ENCODE measurements at places on chromosomes 7 and 10.

DNA sequence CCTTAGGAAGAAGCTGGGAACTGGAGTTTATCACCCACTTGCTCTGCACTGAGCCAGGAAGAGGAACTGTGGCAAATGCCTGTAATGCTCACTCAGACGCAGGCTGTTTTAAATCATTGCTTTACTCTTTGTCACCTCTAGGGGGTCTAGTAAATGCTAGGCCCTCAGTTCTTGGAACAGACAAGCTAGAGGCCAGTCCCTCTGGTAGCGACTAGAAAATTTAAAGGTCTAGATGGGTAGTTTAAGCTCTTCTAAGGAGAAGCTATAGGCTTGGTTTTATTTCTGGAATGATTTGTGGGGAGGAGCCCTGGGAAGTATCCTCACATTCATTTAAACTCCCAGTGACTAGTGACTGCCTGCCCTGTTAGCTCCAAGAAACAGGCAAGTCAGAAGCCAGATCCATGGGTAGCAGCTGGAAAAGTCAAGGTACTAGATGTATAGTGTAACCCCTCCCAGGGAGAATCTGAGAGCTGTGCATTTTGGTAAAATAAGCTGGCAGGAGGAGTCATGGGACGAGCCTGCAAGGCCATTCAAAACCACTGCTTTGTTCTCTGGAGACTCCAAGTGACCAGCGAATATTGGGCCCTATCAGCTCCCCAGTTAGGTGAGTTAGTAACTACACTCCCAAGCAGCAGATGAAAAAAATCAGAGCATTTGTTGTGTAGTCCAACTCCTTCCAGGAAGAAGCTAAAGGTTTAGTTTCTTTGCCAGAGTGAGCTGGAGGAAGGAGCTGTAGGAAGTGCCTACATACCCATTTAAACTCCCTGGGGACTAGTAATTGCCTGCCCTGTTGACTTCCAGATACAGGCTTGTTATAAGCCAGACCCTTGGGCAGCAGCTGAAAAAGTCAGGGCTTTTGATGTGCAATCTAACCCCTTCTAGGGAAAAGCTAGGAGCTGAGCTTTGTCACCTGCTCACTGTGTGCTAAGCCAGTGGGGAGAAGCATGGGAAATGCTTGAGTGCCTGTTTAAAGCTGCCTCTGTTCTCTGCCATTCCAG is 68.9 kb downstream of the DYNC1I1 start:
- DNase-seq, result peak; percentile 31

DNA sequence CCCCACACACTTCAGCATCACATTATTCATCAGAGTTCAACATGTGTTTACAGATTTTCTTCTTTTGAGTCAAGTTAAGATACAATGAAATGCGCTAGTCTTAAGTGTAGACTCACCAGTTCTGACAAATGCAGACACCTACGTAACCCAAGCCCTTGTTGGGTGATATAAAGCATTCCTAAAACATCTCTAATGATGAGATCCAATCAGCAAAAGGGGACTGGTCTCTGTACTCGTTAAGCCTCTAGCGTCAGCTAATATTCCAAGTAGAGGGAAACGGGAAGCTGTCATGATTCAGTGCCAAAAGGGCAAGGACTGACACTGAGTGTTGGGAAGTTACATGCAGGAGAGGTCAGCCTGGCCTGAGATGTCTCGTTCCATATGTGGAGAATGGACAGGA is 38.7 kb upstream of the TRIL start:
- no peak for DNase-seq

DNA sequence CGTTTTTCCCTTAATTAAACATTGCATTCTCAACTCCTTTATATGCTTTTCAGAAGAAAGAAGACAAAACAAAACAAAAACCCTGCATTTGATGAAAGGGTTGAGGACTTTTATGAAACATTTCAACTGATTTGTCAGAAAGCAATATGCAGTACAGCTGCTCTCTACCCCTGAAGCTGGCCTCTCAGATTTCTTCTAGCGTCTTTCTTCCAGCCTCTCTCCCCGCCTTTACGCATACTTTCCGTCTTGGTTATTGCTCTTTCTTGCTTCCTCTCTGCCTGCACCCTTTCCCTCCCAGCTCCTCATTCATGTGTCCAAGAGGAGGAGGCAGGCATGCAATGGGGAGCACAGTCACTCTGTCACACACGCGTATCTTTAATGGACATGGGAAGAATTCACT is 91.0 kb upstream of the COL1A2 start:
- no peak for DNase-seq

- DNase-seq, result no peak
Measured at GRCh38 chr7:20401861-20402746, 71.4 kb downstream of the ITGB8 start.

GRCh38 chr7:117138981-117139380 is 183.9 kb downstream of the WNT2 start:
- DNase-seq, result no peak

DNA sequence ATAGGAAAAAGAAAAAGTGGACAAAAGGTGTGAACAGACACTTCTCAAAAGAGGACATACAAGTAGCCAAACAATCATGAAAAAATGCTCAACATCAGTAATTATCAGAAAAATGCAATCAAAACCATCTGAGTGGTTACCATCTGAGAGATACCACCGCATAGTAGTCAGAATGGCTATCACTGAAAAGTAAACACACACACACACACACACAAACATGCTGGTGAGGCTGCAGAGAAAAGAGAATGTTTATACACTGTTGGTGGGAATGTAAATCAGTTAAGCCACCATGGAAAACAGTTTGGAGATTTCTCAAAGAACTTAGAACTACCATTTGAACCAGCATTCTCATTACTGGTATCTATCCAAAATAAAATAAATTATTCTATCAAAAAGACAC is 145.7 kb downstream of the CYP26A1 start:
- DNase-seq, result no peak

DNA sequence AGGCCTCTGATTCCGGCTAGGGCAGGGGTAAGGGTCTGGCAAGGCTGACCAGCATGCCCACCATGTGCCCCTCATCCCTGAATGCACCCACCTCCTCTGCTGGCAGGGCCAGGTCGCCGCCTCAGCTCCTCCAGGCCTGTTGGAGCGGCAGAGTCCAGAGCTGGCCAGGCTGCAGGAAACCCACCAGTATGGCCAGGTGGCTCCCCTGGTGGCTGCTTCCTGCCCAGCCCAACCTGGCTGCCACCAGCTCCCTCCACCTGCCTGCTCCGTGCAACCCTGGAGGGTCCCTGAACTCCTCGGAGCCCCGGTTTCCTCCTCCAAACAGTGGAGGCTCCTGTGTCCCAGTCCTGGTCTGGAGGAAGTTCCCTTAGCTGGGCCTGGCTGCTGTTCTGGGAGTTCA is 39.6 kb downstream of the MICALL2 start:
- DNase-seq, result no peak

GRCh38 chr10:5816170-5816569 is 2.9 kb upstream of the GDI2 start:
- DNase-seq, result no peak

DNA sequence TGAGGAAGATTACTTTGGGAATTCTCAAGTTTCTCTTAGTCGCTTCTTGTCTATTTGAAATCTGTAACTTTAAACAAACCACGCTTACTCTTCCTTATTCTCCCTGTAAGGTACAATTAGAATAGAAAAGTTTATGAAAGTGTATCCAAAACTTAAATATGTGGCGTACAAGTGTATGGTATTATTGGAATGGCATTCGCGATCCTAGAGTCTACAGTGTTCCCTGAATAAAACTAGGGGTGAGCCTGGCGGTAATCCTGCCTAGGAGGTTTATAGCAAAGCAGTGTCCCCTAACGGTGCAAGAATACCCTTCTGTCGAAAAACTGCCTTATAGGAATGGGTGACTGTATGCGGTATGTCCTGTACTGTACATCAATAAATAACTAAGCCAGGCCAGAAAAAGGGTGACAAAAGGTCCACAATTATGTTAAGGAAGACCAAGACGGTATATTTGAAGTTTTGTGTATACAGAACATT is 1.2 kb downstream of the TASOR2 start:
- DNase-seq, result peak; percentile 37

GRCh38 chr7:10821156-10821555 is 152.5 kb upstream of the PHF14 start:
- no peak for DNase-seq

All from neural progenitor cell (in vitro differentiated cells).